ENCODE measurements at places on chromosomes 4 and X. TPM values are rescaled to one million over a fixed set of nuclear protein-coding genes. Genes with fewer than 3 reads are reported as not detected.
A peak's percentile ranks its signal among the peaks of the same experiment; 100 is the strongest.

- H3K4me3 ChIP-seq: no peak overlapping the region
- no peaks in the 10 kb centered on the region for H3K27me3 ChIP-seq
- no peaks in the 10 kb centered on the region for H3K36me3 ChIP-seq
- H3K27ac ChIP-seq: no peak overlapping the region
These were observed 9.3 kb downstream of the APOO start for GRCh38 chrX:23898412-23898959.

GRCh38 chr4:68576272-68577125 lies at the start of gene UGT2B17:
Gene UGT2B17 (minus strand): TSS chr4:68576322. CDS start chr4:68568484, 7,838 bp downstream.
- H3K27me3 ChIP-seq: no peaks in the 10 kb centered on the region
- no peak for DNase-seq
- no peaks in the 10 kb centered on the region for H3K4me1 ChIP-seq
- no peaks in the 10 kb centered on the region for H3K36me3 ChIP-seq
- no peak within 1 kb of the TSS for H3K4me3 ChIP-seq

DNA sequence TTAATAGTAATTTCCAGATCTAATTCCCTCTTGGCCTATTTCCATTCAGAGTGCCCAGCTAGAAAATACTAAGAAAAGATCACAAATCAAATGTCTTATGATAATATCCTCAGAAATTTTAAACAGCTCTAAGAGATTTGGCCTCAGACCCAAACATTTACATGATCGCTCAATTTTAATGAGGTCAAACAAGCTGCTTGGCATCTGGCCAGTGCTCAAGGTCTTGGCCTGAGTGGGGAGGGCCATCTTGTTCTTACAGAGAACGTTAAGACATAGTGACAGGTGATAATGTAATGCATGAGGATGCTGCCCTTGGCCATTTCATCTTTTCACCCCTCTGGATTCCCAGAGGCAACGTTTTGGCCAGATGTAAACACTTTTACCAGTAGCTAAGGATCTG lies 159.2 kb upstream of the SLC7A11 start:
- no peaks in the 10 kb centered on the region for H3K27me3 ChIP-seq
- peaks cover 33% of the 10 kb centered on the region for H3K4me1 ChIP-seq
- H3K27ac ChIP-seq: peak overlapping the region; percentile 21
- H3K36me3 ChIP-seq: no peaks in the 10 kb centered on the region
- DNase-seq: peak; percentile 38

- no peaks in the 10 kb centered on the region for H3K27me3 ChIP-seq
- H3K4me3 ChIP-seq: no peak overlapping the region
- H3K27ac ChIP-seq: no peak overlapping the region
- no peaks in the 10 kb centered on the region for H3K4me1 ChIP-seq
- DNase-seq: no peak
- H3K36me3 ChIP-seq: no peaks in the 10 kb centered on the region
These were observed 62.2 kb upstream of the SPANXD start for GRCh38 chrX:141760761-141761160.

SLC4A4 gene
- total RNA-seq: 14.9 TPM

BANK1 gene
- 0.27 TPM for total RNA-seq

H2BW1 gene
- total RNA-seq: not detected

DNA sequence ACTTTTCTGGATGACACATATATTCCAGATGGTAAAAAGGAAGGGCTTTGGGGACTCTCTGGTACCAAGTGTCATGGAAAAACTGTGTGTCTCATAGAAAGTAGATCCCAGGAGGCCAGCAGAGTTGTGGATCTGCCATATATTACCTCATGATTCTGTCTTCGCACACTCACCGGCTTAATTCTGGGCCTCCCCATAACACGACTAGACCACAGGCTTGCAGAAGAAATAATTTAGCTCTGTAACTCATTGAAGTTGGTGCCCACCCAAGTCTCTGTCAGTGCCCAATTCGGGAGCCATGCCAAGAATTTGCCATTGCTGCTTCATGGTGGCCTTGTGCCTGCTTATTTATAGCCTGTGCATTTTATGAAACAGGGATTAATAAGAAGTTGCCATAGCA lies 104.5 kb downstream of the AR start:
- H3K36me3 ChIP-seq: no peaks in the 10 kb centered on the region
- H3K27me3 ChIP-seq: no peaks in the 10 kb centered on the region
- H3K27ac ChIP-seq: no peak overlapping the region

DNA sequence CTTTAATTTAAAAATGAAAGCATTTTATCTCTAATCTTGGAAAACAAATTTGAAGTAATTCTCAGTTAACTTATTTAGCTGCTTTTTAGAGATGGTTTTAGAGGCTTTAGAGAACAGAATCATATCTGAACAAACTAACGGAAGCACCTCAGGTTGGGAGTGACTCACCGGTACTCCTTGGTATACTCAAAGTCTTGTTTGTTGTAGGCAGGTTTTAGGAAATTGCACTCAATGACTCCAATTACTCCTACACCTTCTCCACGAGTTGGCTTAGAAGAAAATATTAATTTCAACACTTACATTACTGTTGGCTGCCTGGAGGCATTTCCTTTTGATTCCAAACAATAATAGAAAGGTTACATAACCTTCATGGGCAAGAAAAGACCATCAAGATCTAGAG lies 23.6 kb downstream of the MORC4 start:
- no peak overlapping the region for H3K27ac ChIP-seq
- H3K36me3 ChIP-seq: peaks cover 3% of the 10 kb centered on the region
- DNase-seq: no peak
- H3K4me3 ChIP-seq: no peak overlapping the region

DNA sequence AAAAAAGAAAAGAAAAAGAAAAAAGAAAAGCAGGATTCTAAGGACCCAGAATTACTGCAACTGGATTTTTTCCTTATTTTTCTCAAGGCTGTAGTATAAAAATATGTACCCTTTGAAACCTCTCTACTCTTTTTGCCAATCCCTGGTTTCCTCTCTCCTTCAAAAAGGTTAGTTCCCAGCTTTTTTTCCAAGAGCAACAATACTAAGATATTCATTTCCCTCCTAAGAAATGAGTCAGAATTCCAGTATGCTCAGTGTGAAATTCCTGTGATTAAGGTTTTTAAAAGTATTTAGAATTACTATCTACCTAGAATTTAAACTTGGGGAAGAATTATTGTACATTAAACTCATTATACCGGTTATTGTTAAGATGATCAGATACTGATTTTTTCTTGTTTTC lies 22.0 kb downstream of the SMIM14 start:
- peaks cover 15% of the 10 kb centered on the region for H3K4me1 ChIP-seq
- H3K4me3 ChIP-seq: no peak overlapping the region

- no peaks in the 10 kb centered on the region for H3K27me3 ChIP-seq
- H3K36me3 ChIP-seq: no peaks in the 10 kb centered on the region
- no peaks in the 10 kb centered on the region for H3K4me1 ChIP-seq
- DNase-seq: peak; percentile 33
These were observed 69.2 kb upstream of the MAML3 start for GRCh38 chr4:140223056-140223810.

GRCh38 chrX:25004485-25005032 lies 11.2 kb downstream of the ARX start:
- peak overlapping the region; percentile 10 for H3K4me3 ChIP-seq
- no peak overlapping the region for H3K27ac ChIP-seq
- H3K4me1 ChIP-seq: peaks cover 22% of the 10 kb centered on the region
- H3K27me3 ChIP-seq: peaks cover 100% of the 10 kb centered on the region
- H3K36me3 ChIP-seq: no peaks in the 10 kb centered on the region

GRCh38 chrX:72255445-72255844 lies 16.6 kb upstream of the ERCC6L start:
- no peak overlapping the region for H3K4me3 ChIP-seq
- no peaks in the 10 kb centered on the region for H3K36me3 ChIP-seq
- no peak for DNase-seq
- no peaks in the 10 kb centered on the region for H3K27me3 ChIP-seq

DNA sequence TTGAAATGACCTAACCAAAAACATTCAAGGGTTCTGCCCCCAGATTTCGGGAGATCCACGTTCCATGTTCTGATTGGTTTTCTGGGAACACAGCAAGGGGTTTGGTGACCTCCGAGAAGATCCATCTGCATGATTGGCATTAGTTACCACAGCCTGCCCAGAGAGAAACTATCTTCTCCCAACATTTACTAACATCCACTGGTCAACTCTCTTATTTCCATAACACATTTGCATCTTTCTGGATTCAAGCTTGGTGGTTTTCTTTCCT lies 15.6 kb downstream of the SHOX start:
- no peaks in the 10 kb centered on the region for H3K36me3 ChIP-seq
- no peak for DNase-seq
- H3K4me1 ChIP-seq: no peaks in the 10 kb centered on the region
- H3K27me3 ChIP-seq: peaks cover 78% of the 10 kb centered on the region
- H3K4me3 ChIP-seq: no peak overlapping the region
